ENCODE measurements at places on chromosomes 5 and 9.

GRCh38 chr5:145396888-145397287 is 438.3 kb downstream of the PRELID2 start:
- H3K27me3 ChIP-seq: no peaks in the 10 kb centered on the region
- no peaks in the 10 kb centered on the region for H3K36me3 ChIP-seq
- no peak overlapping the region for H3K27ac ChIP-seq
- no peak overlapping the region for H3K4me3 ChIP-seq

DNA sequence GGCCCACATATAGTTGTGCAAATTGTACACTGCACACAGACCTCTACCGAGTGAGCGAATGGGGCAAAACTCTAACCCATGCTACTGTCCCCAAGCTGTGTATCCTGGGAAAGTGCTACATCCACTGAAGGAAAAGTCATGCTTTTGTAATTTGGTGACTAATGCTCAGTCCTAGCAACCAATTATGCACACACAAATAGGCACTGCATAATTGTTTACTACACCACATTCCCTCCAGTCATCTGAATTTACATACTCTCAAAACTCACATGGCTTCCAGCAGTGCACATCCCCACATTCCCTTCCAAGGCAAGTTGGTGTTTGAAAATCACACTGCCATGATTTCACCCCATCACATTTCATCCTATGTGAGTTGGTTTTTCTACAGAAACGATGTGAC is 125.9 kb upstream of the OSMR start:
- no peak overlapping the region for H3K27ac ChIP-seq
- H3K4me1 ChIP-seq: no peaks in the 10 kb centered on the region
- H3K27me3 ChIP-seq: no peaks in the 10 kb centered on the region
- no peaks in the 10 kb centered on the region for H3K36me3 ChIP-seq
- no peak for DNase-seq

DNA sequence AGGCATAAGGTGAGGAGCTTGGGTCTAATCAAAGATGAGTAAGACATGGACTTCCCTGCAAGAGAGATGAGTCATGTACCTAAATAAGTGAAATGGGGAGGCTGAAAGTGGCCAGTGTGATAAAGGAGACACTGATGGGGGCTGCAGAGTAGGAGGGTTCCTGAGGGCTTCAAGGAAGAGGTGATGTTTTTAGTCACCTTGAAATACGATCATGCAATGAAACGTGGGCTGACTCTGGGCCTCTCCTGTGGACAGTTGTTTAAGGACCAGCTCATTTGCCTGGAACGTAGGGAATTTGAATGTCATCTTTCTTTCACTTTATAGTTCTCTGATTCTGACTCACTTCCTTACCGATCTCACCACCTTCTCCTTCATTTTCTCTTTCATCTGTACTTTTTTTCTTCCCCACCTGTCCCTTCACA is 49.6 kb upstream of the CPLX2 start:
- no peaks in the 10 kb centered on the region for H3K36me3 ChIP-seq
- no peak overlapping the region for H3K4me3 ChIP-seq
- no peak overlapping the region for H3K27ac ChIP-seq
- H3K27me3 ChIP-seq: no peaks in the 10 kb centered on the region

DNA sequence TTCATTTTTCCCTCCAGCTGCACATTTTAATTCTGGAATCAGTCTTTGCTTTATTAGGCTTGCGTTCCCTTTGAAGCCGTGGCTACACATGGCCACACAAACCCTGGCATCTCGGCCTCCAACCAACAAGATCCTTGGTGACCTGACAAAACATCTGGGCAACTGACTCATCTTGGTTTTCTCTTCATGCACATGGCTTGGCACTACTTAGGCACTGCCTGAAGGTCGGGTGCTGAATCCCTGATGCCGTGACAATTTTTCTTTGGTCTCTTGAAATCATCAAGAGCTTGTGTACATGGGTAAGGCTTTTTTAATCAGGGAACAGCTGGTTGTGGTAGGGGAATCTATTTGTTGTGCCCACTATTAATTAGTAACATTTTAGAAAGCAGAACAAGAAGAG is 16.0 kb upstream of the PAPPA start:
- H3K27ac ChIP-seq: no peak overlapping the region
- H3K27me3 ChIP-seq: no peaks in the 10 kb centered on the region
- H3K36me3 ChIP-seq: no peaks in the 10 kb centered on the region
- DNase-seq: no peak

DNA sequence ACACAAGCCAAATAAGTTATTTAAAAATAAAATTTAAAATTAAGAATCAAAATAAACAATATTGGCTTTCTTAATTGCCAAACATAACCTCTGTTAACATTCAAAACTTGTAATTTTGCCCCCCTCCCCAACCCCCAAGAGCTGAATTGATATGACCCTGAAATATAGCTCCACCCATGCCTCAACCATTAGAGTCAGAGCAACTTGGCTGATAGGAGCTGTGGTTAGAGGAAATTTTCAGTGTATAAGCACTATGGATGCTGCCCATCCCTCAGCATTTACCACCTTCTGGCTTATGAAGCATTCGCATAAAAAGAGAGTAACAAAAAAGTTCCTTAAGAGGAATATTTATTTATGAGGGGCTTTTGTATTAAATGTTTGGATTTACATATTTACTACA is 6.1 kb downstream of the POC5 start:
- H3K36me3 ChIP-seq: peaks cover 2% of the 10 kb centered on the region
- H3K4me1 ChIP-seq: peaks cover 5% of the 10 kb centered on the region
- no peak overlapping the region for H3K27ac ChIP-seq

DNA sequence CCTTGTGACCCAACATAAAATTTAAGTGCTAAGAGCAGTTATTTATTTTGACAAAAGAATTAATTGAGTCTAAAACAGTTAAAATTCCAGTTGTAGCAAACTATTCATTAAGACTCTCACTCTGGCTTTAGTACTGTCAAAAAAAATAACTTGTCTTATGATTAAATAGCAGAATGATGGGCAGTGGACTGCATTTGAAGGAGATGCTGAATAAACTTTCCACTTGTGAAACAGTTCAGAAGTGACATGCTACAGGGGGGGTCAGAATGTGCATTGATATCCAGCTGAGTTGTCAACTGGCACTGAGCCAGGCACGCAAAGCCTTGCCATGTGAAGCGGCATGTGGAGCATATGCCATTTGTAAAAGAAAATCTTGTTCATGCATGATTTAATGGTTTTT is 76.0 kb downstream of the FCHO2 start:
- no peak for DNase-seq
- H3K4me3 ChIP-seq: no peak overlapping the region
- no peaks in the 10 kb centered on the region for H3K27me3 ChIP-seq
- H3K36me3 ChIP-seq: no peaks in the 10 kb centered on the region
- no peaks in the 10 kb centered on the region for H3K4me1 ChIP-seq
- no peak overlapping the region for H3K27ac ChIP-seq

DNA sequence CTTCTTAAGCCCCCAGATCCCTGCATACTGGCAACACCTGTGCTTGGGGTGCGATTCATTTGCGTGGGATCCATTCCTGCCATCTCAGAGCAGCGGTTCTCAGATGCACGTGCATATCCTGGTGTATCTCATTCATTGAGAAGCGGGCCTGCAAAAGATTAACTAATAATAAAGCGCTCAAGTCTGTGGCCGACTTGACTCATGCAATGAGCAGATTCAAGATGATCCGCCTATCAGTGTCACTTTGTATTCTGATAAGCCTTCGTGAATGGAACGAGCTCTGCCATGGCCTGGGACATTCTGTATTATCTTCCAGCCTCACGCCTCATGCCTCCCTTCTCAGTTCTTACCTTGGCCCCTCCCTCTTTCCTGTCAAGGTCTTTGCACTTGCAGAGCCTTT is 22.3 kb downstream of the C1QTNF2 start:
- H3K27me3 ChIP-seq: no peaks in the 10 kb centered on the region
- no peaks in the 10 kb centered on the region for H3K4me1 ChIP-seq
- H3K36me3 ChIP-seq: no peaks in the 10 kb centered on the region
- no peak overlapping the region for H3K27ac ChIP-seq
- DNase-seq: no peak
- no peak overlapping the region for H3K4me3 ChIP-seq

GRCh38 chr9:3692606-3693005 is 166.8 kb upstream of the RFX3 start:
- H3K4me3 ChIP-seq: no peak overlapping the region
- no peak overlapping the region for H3K27ac ChIP-seq
- DNase-seq: no peak
- no peaks in the 10 kb centered on the region for H3K27me3 ChIP-seq
- H3K4me1 ChIP-seq: no peaks in the 10 kb centered on the region

DNA sequence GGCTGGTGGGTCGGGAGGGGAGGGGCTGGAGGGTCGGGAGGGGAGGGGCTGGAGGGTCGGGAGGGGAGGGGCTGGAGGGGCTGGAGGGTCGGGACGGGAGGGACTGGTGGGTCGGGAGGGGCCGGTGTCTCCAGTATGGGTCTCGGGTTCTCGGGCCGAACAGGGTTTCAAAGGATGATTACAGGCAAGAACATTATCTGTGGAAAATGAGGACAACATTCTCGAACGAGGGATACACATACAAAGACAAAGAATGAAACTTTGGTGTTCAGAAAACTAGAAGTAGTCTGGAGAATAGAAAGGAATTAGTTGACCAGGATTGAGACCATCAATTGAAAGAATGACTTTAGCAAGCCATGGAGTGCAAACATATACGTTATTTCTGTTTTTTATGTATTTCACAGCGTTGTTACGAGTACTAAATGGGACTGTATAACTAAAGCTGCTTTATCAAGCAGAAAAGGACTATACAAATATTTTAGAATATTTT is 360 bp upstream of the ZCCHC10 start:
- DNase-seq: no peak
- H3K4me3 ChIP-seq: peak overlapping the region; percentile 55
- H3K27me3 ChIP-seq: no peaks in the 10 kb centered on the region
- H3K36me3 ChIP-seq: peaks cover 4% of the 10 kb centered on the region
- 0 out of 2 replicates have a peak, but pooled peaks cover 5% of the 10 kb centered on the region for H3K4me1 ChIP-seq

GRCh38 chr5:2199697-2200096 is 317.0 kb upstream of the IRX4 start:
- DNase-seq: no peak
- H3K27ac ChIP-seq: no peak overlapping the region
- no peaks in the 10 kb centered on the region for H3K27me3 ChIP-seq
- H3K4me3 ChIP-seq: no peak overlapping the region
- H3K4me1 ChIP-seq: no peaks in the 10 kb centered on the region

DNA sequence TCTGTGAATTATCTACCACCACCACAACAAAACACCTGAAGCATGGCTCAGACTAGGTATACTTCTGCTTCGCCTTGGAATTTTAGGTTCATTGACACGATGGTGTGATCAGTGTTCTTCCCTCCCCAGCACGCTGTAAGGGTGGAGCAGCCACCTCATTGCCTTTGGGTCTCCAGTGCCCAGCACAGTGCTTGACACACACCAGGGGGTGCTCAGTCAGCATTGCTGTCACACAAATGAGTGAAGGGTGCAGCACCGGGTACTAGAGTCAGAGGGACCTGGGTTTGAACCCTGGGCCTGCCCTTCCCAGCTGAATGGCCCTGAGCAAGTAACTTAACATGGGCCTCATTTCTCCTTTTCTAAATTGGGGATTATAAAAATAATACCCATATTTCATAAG is 9.9 kb upstream of the ANGPTL2 start:
- no peak overlapping the region for H3K4me3 ChIP-seq
- no peaks in the 10 kb centered on the region for H3K36me3 ChIP-seq
- H3K27ac ChIP-seq: no peak overlapping the region
- no peaks in the 10 kb centered on the region for H3K27me3 ChIP-seq
- DNase-seq: no peak

DNA sequence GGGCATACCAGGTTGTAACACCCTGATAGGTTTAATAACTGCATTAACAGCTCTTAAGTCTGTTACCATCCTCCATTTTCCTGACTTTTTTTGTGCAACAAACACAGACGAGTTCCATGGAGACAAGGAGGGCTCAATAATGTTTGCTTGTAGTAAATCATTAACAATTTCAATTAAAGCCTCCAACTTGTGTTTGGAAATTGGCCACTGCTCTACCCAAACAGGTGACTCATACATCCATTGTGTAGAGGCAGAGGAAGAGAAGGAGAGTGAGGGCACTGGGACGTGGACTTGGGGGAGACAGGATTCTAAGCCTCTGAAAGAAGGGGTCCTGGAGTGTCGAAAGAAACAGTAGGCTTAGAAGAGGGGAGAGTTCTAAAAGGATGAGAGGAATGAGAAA is 213.6 kb upstream of the KCNN2 start:
- no peak overlapping the region for H3K4me3 ChIP-seq
- H3K4me1 ChIP-seq: no peaks in the 10 kb centered on the region
